ENCODE measurements at places on chromosomes 1 and 21. TPM values are rescaled to one million over a fixed set of nuclear protein-coding genes. Genes with fewer than 3 reads are reported as not detected.

The SPATA17 gene
- total RNA-seq, result 1.00 TPM

DNA sequence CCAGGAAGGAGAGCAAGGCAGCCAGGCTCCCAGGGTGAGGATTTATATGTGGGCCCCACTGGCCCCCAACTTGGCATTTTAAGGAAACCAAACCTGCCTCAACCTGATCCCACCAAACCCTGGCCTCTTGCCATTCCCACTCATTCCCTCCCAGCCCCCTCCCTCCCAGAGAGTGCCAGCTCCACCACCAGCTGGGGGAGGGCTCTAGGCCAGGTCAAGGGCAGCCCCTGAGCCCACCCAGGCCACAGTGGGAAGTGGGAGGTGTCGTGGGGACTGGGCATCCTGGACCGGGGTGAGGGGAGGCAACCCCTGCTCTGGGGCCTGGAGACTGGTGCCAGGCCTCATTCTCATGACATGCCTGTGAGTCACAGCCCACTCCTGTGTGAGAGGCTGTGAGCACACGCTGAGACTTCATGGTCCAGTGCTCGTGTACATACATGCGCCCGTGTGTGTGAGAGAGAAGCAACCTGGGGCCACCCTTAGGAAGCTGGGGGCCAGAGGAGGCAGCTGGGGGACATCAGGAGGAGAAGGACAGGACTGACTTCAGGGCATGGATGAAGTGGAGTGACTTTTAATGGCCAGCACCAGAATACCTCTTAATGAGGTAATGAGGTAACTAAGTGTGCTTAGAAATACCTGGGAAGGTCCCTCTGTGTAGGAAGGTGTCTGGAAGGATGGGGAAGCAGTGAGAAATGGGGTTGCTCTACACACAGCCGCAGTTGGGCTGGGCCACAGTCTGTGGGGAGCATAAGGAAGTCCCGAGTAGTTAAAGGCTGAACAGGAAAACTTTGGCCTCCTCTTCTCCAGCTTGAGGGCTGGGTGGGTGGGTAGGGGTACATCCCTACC, at the start of gene S100A2:
Gene S100A2 (minus strand): TSS at position 316 of the 846 bp plus-strand sequence. CDS start 1,967 bp downstream, outside the sequence.
- ATAC-seq, result peak; percentile 77

The CRYAA gene
- not detected for total RNA-seq

DNA sequence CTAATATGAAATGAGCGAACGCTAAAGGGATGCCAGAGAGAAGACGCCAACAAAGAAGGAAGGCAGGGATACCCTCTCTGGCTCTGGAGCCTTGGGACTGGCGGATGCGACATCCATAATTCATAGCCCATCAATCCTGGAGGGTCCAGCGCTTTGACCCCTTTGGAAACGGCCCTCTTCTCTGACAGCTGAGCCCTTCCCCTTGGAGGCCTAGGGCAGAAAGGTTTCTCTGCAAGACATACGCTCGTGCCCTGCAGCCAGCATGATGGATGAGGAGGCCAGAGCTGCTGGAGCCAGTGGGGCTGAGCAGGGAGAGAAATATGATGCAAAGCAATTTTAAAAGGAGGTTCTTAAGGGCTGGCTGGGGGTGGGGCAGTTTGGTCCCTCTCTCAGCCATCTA, 22.2 kb downstream of the OPTC start:
- no peak for ATAC-seq

DNA sequence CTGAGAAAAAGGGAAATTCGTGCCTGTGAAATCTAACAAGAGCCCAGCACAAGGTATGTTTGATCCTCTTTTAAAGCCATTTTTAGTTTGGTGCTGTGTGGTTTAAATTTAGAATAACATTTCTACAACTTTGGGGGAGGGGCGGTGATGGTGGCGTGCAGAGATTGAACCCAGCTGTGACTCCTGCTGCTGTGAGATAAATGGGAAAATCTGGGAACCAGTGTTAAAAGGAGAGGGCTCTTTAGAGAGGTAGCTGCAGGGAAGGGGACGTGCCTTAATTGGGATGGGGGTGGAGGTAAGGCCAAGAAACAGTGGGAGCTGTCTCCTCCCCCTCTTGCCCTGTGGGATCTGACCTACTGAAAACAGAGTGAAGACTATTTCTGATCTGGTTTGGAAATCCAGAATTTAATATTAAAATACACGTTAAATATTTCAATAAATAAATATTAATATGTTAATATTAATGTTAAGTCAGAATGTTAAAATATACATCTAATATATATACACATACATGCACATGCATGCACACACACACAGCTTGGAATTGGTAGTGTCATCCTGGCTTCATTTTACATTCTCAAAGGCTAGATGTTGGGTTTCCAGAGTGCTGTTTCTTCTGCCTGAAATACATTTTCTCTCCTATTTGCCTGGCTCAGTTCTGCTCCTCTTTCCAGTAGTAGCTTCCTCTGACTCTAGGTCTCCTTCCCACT, 30.1 kb upstream of the DNAJC6 start:
- no peak for ATAC-seq

DNA sequence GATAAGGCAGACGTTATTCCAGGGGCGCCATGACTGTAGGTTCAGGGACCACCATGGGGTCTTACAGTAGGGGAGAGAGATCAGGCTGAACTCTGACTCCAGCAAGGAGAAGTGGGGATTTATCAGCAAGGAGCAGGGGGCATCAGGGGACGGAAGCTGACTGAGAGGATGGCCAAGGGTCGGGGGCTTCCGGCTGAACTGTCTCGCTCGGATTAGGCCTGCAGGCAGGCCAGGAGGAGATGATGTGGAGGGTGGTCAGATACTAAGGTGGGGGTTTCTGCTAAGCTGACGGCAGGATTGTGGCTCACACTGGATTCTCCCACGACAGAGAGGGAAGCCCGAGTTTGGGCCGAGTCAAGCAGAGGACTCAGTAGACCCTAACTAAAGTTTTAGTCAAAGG, 186.9 kb upstream of the VAMP3 start:
- ATAC-seq, result no peak

- no peak for ATAC-seq
Measured at GRCh38 chr1:40003156-40004093, 37.1 kb upstream of the CAP1 start.

The NEXN gene
- 0.52 TPM for total RNA-seq

The CLCA1 gene
- 0.08 TPM for total RNA-seq

DNA sequence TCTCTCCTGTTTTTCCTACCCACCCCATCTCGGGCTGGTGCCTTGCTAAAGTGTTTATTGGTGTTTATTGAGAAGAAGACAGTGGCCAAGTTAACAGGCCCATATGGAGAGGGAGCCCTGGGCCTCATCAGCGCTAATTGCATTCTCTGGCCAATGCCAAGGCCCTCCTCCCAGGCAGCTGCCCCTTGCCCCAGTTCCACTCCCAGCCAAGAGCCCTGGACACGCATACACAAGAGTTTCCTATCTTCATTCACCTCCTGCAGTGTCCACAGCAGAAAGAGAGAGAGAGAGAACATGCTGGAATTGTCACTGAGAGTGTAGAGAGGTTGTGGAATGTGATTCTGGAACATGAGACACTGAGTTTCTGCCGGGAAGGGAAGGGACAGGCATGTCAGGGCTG, 25.4 kb upstream of the VWA5B1 start:
- ATAC-seq, result no peak

The PLA2G2D gene
- 0.20 TPM for total RNA-seq

The LCE1A gene
- total RNA-seq, result not detected

DNA sequence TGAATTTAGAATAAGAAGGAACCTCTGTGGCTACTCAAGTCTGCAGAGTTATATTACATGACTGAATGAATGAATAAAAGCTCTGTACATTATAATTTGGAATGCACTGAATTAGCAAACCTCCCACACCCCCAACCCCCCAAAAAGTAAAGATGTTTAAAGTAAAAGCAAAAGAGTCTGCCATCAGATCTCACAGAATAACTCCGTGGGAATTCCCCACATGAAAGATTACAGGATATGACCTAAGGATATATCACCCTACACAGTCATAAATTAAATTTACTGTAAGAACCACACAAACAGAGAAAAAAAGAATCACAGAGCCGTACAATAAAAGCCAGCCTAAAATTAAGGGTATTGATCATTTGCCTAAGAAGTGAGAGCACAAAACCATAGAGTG, 587.3 kb downstream of the PTPRC start:
- ATAC-seq, result no peak

DNA sequence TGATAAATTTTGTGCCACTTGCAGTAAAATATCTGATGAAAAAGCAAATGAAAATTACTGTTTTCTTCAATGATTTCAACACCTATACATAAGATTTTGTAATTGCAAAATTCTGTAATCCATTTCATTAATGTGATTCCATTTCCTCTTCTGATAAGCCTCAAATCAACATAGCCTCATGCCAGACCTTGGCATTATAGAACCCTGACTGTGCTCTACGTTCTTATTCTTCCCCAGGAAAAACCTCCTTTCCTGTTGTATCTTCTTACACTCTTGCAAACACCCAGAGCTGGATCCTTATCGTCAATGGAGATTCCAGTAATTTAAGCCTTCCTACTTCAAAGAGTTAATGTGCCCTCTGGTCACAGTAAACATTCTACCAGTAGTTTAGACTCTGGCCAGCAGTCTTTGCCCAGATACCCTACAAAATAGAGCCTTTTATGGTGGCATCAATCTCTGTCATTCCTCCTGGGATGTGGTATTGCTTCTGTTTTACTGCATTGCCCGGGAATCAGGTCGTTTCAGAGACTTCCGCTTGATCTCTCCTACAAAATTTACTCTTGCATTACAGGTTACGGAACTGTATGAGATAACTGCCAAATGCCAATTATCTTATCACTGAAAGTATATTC, 48.5 kb upstream of the CHRM3 start:
- no peak for ATAC-seq

The DRAXIN gene
- 0.04 TPM for total RNA-seq

GRCh38 chr1:3226701-3227350, 157.8 kb downstream of the PRDM16 start:
- no peak for ATAC-seq

GRCh38 chr1:163959622-163960021, 599.4 kb upstream of the PBX1 start:
- ATAC-seq, result no peak

DNA sequence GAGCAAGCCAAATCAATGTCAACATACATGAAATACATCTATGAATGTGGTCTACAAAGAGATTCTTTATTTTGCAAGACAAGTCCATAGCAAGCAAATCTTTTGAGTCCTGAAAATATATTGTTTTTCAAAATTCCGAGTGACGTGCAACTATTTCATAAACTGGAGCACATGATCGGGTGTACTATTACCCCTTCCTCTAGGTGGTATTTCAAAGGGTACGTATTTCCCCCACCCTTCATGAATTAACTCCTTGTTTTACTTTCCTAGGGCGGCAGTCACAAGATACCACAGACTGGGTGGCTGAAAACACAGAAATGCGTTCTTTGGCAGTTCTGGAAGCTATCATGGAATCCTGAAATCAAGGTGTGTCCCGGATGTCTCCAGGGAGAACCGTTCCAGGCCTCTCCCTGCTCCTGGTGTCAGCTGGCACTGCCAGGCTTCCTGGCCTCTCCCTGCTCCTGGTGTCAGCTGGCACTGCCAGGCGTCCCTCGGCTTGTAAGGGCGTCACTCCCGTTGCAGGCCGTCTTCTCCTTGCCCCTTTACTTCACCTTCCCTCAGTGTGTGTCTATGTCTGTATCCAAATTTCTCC, 55.3 kb downstream of the RIPK4 start:
- ATAC-seq, result no peak
